ENCODE measurements at places on chromosomes 5 and 9. TPM values are rescaled to one million over a fixed set of nuclear protein-coding genes. Genes with fewer than 3 reads are reported as not detected.

DNA sequence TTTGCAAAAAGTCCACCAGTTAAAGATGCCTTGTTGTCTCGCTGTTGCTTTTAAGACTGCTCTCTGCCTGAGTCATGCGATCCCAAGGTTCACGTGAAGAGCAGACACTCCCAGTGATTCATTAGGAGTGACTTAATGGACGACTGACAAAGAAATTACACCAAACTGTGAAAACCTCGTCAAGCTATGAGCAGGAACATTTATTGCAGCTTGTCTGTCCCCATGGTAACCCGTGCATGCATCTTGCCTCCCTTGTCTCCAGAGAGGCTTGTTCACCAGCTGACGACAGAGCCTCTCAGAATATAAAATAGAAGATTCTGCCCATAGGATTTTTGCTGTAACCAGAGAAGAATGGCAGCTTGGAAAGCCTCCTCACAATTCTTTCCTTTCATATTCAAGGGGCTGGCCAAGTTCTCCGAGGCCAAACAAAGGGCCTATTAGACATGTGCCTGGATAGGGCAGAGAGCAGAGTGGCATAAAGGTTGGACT lies 352.7 kb downstream of the SPOCK1 start:
- no peaks in the 10 kb centered on the region for H3K36me3 ChIP-seq
- no peak for DNase-seq
- peaks cover 5% of the 10 kb centered on the region for H3K4me1 ChIP-seq

DNA sequence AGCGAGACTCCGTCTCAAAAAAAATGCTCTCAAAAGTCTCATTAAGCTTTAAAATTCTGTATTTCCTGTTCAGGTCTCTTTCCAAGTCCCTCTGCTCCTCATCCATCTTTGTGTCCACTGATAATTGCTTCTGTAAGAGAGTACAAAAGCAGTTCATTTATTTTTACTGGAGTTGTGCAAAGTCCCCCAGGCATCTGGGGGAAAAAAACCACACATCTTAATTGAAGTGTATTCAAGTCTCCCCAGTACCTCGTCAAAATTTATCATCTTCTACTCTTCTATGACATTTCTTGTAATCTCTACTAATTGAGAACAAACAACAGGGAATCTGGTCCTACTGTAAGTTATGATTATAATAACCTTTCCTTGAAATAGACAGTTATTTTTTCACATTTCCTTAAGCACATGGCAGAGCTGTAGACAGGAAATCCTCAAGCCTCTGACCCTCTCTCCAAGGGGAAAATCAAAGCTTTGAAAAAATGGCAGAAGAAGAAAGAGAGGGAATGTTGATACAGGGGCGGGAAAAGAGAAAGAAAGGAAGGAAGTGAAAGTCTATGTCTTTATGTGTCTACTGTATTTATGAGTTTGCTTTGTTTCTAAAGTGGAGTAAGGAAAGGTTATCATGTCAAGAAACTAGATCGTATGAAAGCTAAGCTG lies 51.5 kb downstream of the RAI14 start:
- no peaks in the 10 kb centered on the region for H3K27me3 ChIP-seq
- DNase-seq = no peak
- H3K4me3 ChIP-seq = no peak overlapping the region
- H3K36me3 ChIP-seq = no peaks in the 10 kb centered on the region
- no peak overlapping the region for H3K27ac ChIP-seq

DNA sequence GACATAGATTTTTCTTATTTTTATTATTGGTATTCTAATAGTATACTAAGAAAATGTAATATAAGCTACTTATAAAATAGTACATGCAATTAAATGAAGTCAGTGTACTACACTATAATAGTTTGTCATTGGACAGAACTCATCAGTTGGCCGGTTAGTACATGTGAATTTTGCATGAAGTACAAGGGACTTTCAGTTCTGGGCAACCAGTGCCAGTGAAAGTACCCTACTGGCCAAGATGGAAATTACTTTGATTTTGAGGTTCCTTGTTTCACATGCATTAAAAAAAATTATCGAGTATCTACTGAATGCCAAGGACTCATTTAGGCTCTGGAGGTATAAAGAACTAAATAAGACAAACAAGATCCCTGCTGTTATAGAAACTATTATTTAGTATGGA lies 213.4 kb upstream of the ELL2 start:
- H3K4me3 ChIP-seq = no peak overlapping the region
- H3K27me3 ChIP-seq = no peaks in the 10 kb centered on the region
- no peaks in the 10 kb centered on the region for H3K36me3 ChIP-seq
- no peak for DNase-seq
- no peaks in the 10 kb centered on the region for H3K4me1 ChIP-seq
- no peak overlapping the region for H3K27ac ChIP-seq

DNA sequence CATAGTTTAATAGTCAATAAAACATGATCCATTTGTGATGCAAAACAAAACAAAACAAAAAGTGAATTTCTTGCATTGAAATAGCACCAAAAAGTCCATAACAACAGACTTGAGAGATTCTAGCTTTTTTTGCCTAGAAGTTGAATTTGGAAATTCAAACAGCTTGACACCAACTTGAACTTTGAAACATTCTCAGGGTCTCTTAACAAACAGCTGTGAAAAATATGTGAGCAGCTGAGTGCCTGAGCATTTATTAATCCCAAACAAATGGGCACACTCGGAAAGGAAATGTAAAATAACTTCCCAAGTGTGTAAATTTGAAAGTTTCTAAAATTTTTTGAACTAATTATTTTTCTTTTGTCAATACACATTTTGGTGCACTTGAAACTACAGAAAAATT lies 56.0 kb upstream of the HMHB1 start:
- H3K4me3 ChIP-seq = no peak overlapping the region
- no peaks in the 10 kb centered on the region for H3K36me3 ChIP-seq
- no peaks in the 10 kb centered on the region for H3K27me3 ChIP-seq
- no peak overlapping the region for H3K27ac ChIP-seq

DNA sequence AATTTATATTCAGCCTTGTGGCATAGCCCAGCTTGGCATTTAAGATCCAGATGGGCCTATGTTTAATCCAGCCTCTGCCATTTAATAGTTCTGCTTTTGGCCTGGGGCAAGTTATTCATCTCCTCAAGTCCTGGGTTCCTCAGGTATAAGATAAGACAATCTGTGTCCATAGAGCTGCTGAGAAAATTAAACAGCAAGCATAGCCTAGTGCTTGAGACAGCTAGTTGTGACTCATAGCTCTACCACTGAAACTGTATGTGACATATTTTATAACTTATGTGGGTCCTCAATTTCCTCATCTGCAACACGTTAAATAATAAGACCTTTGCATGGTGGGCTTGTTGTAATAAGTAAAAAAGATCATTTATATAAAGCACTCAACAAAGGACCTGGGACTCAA lies 53.3 kb upstream of the ATP10B start:
- no peak overlapping the region for H3K27ac ChIP-seq
- no peaks in the 10 kb centered on the region for H3K36me3 ChIP-seq
- H3K27me3 ChIP-seq = no peaks in the 10 kb centered on the region

Gene CAMK4
- 0.36 TPM for total RNA-seq

All from left ventricle myocardium inferior (tissue), 1 donor.